D721Med (cell line): ENCODE measurements at places on chromosomes 12 and 14.

GRCh38 chr12:14776236-14776961 is 26.9 kb downstream of the WBP11 start:
- DNase-seq, result no peak

GRCh38 chr14:77238996-77239395 is 32.0 kb downstream of the NGB start:
- DNase-seq, result no peak

GRCh38 chr14:23364164-23365035 is 572 bp downstream of the EFS start:
- no peak for DNase-seq

GRCh38 chr12:65731771-65732170 is 92.5 kb upstream of the HMGA2 start:
- no peak for DNase-seq

DNA sequence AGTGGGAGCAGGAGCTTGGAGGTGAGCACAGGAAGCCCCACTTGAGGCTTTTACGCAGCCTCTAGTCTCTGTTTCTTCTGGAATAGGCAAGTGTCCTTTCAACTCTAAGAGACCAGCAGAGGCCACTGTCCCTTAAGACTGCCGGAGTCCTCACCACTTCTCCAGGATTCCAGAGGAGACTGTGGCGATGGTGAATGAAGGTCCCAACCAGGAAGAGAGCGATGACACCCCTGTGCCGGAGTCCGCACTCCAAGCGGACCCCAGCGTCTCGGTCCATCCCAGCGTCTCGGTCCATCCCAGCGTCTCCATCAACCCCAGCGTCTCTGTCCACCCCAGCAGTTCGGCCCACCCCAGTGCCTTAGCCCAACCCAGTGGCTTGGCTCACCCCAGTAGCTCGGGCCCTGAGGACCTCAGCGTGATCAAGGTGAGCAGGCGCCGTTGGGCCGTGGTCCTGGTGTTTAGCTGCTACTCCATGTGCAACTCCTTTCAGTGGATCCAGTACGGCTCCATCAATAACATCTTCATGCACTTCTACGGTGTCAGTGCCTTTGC is 442 bp downstream of the FLVCR2 start:
- no peak for DNase-seq

- DNase-seq, result no peak
Observed at GRCh38 chr12:11906286-11906935, 164.3 kb upstream of the BCL2L14 start.

- no peak for DNase-seq
Observed at GRCh38 chr14:99202516-99202915, 69.5 kb downstream of the BCL11B start.

DNA sequence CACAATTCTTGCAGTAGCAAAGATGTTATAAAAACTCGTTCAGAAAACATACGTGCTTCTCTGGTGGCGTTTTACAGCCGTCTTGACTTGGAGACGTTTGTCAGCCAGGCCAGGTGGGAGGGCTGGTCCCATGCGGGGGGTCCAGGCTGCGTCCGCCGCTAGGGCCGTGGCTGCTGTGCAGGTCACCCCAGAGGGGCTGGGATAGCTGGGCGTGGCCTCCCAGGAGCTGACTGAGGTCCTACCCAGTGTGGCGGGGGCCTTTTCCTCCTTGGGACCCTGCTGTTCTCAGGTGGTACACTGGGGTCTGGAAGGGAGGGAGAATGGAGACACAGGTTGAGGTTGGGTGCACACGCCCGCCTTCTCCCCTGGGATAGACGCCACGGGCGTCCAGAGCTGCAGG is 25.2 kb downstream of the MTA1 start:
- no peak for DNase-seq

DNA sequence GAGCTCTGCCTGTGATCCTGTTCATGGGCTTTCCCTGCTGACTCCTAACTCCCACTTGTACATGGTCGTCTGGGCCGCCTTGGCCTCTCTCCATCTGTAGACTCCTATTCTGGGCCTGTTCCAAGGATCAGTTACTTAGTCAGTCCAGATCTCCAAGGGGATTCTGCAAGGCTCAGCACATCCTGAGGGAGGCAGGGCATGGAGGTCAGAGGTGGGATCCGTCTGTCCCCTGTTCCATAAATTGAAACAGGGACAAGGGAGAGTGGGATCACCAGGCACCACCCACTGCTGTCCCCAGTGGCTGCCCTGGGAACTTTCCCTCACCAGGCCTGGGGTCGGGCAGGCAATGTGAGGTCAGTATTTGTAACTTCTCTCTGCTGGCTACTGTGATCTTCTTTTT is 43.5 kb downstream of the KCTD10 start:
- DNase-seq, result no peak

DNA sequence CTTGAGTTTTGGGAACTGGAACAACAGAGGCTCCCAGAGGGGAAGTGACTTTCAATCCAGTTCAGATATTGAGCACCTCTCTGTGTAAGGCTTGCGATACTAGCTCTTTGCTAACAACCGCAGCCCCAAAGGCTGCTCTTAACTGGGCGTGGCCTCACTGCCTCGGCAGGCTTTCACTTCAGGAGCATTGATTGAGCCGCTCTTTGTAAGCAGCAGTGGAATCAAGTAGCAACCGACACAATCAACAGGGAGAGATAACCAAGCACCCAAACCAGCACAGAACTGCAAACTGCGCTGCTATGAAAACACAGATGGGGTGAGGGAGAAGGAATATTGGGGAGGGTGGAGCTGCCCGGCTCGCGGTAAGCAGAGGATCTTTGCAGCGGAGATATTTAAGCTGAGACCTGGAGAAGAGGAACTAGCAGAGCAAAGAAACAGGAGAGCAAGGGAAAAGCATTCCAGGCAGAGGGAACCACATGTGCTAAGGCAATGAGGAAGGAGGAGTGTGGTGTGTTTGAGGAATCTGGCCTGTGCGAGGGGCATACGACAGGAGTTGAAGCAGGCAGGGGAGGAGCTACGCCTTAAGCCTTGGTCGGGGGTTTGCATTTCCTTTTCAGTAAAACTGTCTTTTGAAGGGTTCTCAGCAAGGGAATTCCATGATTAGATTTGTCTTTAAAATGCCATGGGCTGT is 17.3 kb upstream of the YY1 start:
- no peak for DNase-seq

DNA sequence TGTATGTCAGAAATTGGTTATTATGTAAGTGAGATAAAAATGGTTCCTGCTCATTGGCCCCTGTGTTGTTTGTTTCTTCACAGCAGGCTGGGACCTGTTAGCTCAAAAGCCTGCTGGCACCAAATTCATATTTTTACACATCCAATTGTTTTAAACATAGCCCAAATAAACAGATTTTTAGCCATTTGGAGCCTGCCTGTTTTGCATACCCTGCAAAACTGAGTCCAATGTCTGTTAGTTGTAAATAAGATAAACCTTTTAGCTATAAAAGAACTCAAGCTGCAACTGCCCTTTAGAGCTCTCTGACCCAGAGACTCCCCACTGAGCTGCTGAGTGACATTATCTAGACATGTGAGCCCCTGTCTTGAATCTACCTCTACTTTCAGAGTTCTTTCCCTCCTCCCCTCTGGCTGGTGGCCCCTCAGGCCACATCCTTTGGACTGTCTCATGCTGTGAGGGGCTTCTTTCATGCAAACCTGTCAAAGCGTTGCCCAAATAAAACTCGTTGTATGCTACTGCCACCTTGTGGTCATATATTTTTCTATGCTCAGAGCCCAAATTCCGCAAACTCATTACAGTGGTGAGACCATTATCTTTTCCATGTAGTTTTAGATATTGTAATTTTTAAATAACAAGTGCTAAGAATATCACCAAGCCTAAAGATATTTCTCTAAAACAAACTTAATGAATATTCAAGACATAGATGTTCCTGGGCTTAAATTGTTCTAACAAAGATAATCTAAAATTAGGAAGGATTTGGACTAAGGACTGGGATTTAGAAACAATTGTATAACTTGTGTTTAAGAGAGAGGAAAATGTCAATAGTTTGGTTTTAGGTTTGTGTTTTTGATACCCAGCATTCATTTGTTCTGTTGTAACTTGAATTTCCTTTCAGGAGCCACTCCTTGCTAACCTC is 337.9 kb downstream of the AACS start:
- no peak for DNase-seq

GRCh38 chr12:28893856-28894255 is 255.2 kb upstream of the FAR2 start:
- DNase-seq, result no peak

- no peak for DNase-seq
Observed at GRCh38 chr14:31189346-31190218, 18.0 kb downstream of the HECTD1 start.

DNA sequence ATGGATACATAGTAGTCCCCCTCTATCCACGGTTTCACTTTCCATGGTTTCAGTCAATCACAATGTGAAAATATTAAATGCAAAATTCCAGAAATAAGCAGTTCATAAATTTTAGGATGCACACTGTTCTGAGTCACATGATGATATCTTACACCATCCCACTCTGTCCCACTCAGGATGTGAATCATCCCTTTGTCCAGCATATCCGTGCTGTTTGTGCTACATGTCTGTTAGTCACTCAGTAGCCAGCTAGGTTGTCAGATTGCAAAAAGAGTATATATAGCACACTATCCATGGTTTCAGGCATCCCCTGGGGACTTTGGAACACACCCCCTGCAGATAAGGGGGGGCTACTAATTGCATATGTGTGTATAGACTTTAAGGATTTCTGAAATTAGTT is 8.1 kb upstream of the NAA30 start:
- DNase-seq, result no peak

DNA sequence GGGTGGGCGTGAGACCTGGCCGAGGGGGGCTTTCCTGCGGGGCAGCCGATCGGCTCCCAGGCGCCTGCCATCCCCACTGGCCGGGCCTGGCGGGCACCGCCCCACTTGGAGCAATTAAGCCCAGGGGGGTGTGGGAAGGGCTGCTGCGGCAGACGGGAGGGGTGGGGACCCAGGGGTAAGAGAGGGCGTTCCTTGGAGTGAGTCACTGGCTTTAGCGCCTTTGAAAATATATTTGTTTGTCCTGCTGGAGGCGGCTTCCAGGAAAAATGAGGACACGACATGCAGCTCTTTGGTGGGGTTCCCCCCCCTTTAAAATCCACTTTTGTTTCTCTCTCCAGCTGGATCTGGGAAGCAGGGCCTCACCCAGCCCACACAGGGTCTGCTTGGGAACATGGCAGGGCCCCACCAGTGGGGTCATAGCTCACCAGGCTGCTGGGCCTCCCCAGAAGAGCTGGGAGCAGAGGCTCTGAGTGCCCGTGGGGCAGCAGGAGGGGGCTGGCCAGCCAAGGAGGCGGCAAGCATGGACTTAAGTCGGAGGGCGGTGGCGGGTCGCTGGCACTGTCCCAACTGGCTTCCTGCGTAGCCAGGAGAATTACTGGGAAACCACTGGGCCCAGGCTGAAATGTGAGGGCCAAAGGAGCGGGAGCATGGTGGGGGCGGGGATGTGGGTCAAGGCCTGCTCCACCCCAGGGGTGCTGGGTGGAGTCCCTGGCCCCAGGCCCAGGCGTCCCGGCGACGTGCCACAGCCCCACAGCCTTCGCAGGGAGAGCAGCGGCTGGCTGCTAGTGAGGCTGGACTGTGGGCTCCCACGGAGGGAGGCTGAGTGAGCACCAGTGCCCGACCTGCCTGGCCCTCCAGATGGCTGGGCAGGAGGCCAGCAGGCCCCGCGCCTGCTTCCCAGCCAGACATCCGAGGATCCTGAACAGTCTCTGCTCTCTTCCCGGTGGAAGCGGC is 128.0 kb downstream of the RFLNA start:
- DNase-seq, result no peak

- no peak for DNase-seq
Observed at GRCh38 chr14:101509730-101510371, 51.4 kb upstream of the DIO3 start.

DNA sequence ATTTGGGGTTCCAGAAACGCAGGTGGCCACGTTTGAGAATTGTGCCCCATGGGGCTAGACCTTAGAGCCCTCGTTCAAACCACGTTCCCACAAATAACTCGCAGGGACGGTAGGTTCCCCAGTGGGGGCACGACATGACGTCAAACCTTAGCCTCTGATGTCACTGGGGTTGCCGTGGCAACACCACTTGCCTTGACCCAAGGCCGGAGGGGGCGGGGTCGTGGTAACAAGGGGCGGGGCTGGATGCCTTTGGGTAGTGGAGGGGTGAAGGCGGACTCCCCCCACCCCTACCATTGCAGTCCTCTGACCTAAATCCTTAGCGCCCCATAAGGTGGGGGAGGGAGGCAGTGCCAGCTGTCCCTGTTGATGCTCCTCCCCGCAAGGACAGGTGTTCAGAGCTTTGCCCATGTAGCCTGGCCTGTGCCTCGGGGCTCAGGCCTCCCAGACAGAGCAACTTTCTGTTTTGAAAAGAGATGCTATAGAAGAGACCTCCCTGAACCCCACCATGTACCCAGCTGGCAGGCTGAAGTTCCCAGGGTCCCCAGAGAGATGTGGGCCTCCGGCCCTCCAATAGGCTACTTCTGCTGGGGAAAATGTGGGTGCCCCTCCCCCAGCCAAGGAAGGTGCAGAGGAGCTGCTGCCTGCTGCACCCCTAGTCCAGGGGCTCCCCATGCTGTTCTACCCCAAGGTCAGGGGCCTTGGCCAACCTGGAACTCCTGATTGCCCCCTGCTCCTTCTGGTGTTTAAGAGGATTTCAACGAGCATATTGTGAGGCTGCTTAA is 1.9 kb downstream of the FAM222A start:
- DNase-seq, result no peak

DNA sequence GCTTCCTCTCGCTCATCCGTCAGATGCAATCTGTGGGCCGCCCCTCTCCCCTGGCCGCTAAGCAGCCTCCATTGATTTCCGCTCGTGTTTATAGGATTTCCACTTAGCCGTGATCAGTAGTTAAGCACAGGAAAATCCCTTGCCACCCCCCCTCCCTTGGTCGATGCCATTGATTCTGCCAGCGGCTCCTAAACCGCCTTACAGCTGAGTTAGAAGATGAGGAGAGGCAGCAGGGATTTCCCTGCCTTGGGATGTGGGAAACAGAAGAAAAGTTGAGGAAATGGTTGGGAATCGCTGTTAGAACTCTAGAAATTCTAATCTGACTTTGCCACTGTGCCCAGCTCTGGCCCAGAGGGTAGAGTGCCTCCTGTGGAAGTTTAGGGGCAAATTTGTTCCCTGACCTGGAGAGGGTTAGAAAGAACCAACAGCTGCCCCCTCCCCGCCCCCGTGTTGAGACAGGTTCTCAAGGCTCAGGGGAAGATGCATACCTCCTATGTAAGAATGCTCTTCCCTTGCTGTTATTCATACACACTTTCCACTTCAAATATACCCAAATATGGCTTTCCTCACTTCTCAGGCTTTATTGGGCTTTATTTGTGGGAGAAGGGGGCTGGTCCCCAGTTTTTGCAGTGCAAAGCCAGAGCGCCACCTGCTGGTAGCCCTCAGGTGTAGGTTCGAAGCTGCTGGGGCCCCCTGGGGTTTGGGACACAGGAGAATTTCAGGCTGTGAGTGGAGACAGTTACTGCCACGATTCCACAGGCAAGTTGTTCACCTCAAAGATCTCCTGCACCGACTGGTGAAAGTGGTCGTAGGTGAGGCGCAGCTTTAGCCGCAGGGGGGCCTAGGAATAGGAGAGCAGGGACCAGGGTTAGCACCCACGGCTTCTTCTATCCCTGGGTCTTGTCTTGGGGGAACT is 3.2 kb downstream of the THTPA start:
- no peak for DNase-seq

- DNase-seq, result no peak
Observed at GRCh38 chr12:80165746-80166145, 66.4 kb downstream of the OTOGL start.

- DNase-seq, result peak; percentile 48
Observed at GRCh38 chr12:11553871-11554533, 95.5 kb upstream of the ETV6 start.

- no peak for DNase-seq
Observed at GRCh38 chr14:75010472-75011093, 7.9 kb downstream of the EIF2B2 start.

- no peak for DNase-seq
Observed at GRCh38 chr12:53208877-53209463, 1.9 kb upstream of the ITGB7 start.
